ENCODE measurements at places on chromosomes 1 and 21.

GRCh38 chr1:27940297-27940696 lies 5.5 kb downstream of the SMPDL3B start:
- peak; percentile 83 for DNase-seq

DNA sequence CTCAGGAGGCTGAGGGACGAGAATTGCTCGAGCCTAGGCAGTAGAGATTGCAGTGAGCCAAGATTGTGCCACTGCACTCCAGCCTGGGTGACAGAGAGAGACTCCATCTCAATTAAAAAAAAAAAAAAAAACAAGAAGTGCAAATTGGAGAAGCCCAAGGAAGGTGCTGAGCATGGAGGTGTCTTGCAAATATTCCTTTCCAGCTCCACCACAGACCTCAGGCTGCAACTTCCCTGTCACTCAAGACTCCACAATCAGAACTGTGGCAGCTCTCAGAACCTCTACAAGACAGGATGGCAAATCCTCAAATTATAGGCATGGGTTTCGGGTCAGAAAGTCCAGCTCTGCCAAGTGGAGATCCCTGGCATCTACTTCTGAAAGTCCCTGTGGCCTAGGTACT lies 104.4 kb upstream of the TIAM1 start:
- no peak for DNase-seq

DNA sequence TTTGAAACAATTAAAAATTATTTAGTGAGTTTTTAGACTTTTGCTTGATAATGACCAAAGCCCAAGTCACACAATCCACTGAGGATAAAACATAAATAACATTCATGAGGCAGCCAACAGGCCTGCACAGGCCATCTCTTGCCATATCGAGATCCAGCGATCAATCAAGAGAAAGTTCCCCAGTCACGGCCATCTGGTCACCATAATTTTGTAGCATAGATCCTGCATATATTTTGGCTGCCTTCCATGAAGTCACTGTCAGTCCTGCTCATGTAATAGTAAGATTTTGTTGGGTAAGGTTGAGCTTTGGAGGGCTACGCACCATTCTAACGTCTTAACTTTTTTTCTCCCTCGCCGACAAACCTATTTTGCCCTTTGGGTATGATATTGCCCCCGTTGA lies 17.5 kb downstream of the KPNA6 start:
- no peak for DNase-seq

GRCh38 chr1:54667797-54668196 lies 26.2 kb downstream of the MROH7 start:
- no peak for DNase-seq

DNA sequence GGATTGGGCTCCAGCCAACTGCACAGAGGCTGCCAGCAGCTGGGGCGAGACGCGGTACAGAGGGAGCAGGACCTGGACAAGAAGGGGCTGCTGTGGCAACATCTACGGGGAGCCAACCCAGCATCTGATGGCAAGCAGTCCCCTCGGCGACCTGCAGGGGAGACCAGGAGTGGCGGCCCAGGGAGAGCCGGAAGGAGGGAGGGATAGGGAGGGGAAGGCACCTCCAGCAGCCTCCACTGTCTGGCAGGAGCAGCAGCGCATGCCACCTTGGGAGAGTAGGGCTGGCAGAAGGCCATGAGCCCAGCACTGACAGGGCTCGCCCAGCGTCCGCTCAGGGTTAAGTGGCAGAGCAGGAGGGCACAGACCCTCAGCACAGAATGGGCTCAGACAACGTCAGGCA lies 17.3 kb downstream of the CHD5 start:
- DNase-seq: no peak

GRCh38 chr1:43531107-43531905 lies 623 bp downstream of the PTPRF start:
- DNase-seq: no peak

DNA sequence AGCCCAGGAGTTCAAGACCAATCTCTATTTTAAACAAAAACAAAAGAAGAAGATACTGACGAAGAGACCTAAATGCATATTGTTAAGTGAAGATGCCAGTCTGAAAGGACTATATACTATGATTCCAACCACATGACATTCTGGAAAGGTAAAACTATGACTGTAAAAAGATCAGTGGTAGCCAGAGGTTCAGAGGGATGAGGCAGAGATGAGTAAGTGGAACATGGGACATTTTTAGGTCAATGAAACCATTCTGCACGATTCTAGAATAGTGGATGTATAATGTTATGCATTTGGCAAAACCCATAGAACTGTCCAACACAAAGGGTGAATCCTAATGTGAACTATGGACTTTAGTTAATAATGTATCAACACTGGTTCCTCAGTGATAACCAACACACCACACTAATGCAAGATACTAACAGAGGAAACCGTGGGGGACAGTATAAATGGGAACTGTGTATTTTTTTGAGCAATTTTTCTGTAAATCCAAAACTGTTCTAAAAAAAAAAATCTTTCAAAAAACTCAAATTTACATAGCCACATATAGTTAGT lies 8.2 kb downstream of the RC3H1 start:
- no peak for DNase-seq

GRCh38 chr1:110501488-110502132 lies 17.4 kb downstream of the KCNA10 start:
- no peak for DNase-seq

DNA sequence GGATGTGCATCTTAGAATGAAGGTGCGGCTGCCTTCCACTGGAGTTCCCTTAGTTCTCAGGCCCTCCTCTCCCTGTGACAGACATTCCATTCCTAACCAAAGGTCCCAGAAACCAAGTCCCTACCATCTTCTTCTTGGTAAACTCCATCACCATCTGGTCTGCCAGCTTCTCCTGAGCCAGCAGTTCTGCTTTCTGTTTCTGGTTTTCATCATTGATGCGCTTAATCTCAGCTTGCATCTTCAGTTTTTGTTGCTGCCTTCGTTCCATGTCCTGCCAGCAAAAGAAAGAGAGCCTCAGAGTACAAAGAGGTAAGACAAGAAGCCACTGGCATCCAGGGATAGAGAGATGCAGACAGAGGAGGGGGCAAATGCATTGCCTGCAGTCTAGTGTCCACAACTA lies 18.0 kb upstream of the VSIG8 start:
- no peak for DNase-seq

- no peak for DNase-seq
These were observed 15.6 kb downstream of the SZT2 start for GRCh38 chr1:43405219-43405875.

DNA sequence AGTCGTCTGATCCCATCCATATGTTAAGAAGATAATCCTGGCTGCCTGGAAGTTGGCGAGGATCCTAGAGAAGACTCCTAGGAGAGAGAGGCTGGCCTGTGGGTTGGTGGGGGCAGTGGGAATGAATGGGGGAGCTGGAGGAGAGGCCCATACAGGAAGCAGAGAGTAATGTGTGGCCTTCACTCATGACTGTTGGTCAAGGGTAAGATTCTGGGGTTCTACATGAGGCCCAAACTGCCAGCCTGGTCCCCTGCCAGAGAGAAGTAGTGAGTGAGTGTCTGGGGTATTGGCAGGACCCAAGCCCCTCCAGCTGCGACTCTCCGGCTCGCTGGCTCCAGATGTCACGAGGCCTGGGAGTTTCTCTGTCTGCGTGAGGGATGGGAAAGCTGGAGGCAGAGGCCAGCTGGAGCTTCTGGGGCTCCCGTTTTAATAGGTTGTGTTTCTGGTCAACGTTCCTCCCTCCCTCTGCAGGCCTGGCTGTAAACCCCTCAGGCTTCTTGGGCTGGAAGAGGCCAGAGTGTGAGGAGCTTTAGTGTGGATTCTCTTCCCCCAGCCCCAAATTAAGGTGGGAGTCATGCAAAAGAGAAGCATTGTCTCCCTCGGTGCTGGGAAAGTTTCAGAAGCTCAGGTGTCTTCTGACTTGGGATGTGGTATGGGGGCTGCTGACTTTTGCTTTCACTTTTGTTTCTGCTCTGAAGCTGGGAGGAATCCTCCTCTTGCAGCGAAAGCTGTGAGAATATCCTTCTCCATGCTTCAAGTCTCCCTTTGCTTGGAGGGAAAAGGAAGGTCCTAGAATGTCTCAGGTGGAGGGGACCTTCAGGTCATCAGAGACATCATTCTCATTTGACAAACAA lies 2.6 kb downstream of the TMEM51 start:
- DNase-seq: no peak

DNA sequence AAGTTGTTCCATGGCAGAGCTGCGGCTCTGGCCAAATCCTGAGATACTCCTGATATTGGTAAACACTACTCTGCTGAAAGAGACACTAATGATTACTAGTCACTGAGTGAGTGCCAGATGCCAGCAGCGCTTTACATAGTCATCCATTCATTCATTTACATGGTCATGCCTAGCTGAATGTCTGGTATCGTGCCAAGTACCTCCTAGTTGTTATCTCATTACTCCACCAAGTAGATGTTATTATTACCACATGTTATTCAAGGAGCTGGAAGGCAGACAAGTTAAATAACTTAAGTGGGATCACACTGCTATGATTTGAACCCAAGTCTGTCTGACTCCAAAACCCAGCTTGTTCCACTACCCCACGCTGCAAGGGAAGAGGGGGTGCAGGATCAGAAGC lies 4.7 kb downstream of the OLFML2B start:
- DNase-seq: no peak

DNA sequence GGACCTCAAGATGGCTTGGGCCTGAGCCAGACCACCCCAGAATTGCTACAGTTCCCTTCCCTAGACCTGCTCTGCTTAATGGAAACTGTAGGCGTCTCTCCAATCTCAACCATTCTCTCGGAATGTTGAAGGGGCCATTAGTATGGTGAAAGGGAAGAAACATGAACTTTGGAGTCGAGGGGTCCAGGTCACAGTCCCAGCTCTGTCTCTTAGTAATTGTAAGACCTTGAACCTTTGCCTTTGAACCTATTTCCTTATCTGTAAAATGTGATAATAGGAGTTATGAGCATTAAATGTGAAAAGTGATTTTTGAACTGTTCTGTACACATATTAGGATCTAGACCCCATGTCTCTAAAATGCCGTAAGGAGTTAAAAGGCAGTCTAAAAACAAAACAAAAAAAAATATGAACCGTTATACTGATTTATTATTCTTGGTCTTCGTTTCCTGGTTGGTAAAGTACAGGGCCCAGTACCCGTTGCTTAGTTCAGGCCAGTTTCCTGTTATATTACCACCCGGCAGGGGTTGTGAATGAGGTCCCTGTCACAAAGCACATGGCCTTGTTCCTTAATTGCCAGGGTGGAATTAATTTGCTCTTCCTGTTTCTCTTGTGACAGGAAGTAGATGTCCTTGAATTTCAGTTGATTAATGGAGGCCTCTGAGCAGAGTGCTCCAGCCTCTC lies 42.3 kb downstream of the TCEANC2 start:
- DNase-seq: no peak

- no peak for DNase-seq
These were observed 129.0 kb upstream of the TMPRSS2 start for GRCh38 chr21:41636636-41637630.

DNA sequence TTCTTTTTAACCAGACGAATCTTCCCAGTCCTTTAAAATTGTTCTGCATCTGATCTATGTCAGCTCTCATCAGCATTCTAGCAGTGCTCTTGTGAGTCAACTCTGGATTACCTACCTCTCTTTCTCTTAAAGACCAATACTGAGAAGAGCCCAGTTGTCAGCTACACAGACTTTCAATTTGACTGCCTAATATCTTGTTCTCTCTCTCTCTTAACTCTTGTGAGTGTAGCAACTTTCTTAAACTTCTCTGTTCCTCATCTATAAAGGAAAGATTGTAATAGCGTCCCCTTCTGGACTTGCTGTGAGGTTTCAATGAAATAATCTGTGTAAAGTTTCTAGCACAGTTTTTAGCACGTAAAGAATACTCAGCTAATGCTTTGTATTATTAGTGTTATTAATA lies 499.3 kb upstream of the ADAMTS5 start:
- no peak for DNase-seq

- DNase-seq: no peak
These were observed 64.6 kb upstream of the PPIH start for GRCh38 chr1:42593486-42594100.

DNA sequence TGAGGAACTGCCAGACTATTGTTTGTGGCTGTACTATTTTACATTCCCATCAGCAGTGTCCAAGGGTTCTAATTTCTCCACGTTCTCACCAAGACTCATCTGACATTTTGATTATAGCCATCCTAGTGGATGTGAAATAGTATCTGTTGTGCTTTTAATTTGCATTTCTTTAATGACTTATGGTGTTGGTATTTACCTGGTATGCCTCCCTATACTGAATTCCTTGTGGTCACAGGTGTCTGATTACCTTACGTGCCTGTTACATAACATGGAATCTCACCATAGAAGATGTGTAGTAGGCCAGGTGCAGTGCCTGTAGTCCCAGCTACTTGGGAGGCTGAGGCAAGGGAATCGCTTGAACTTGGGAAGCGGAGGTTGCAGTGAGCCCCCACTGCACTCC lies 13.5 kb downstream of the ZYG11A start:
- no peak for DNase-seq

DNA sequence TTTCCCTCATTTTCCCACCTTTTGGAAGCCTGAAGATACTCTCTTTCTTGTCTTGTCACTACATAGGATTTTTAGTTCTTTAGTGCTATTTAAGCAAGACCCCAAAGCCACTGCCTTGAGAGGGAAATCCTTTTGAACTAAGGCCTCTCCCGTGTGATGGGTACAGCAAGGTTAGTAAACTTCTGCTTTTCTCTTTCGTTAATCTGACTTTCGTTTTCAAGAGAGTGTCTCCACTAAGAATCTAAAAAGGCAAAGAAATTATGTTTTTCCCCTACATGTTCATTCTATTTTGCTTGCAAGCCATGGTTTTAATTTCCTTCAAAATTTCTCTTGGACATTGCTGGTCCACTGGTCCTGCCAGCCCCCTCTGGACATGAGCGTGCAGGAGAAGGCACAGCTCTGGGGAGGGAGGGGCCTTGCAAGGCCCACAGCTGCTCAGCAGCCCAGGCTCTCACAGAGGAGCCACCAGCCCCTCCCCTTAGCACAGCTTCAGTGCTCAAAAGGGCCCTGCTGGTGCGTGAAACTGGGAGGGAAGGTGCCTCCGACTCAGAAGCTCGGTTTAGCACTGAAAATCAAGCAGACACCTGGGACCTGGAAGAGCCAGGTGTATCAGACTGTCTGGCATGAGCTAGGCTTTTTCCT lies 210.9 kb upstream of the GALNT2 start:
- peak; percentile 21 for DNase-seq

- no peak for DNase-seq
These were observed 99.4 kb upstream of the SLC45A1 start for GRCh38 chr1:8218351-8219092.

GRCh38 chr1:156616463-156616862 lies 2.8 kb upstream of the HAPLN2 start:
- no peak for DNase-seq
